ENCODE measurements at places on chromosomes 16 and 17.
A peak's percentile ranks its signal among the peaks of the same experiment; 100 is the strongest.

DNA sequence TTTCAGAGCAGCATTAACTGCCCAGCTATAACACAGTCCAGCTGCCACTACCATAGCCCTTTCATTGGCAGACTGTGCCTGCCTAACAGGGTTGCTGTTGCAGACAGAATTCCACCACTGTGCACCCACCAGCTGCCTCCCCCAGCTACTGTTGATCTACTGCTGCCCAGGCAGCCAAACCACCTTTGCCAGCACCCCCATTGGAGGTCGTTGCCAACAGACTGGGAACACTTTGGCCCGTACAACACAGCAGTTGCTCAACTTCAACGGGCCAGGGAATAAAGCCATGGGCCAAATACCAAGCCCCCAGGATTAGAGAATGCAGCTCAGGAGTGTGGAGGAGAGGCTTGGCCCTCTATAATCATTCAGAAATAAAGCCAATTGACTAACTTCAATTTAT is 473.6 kb downstream of the CDH11 start:
- no peak for DNase-seq

DNA sequence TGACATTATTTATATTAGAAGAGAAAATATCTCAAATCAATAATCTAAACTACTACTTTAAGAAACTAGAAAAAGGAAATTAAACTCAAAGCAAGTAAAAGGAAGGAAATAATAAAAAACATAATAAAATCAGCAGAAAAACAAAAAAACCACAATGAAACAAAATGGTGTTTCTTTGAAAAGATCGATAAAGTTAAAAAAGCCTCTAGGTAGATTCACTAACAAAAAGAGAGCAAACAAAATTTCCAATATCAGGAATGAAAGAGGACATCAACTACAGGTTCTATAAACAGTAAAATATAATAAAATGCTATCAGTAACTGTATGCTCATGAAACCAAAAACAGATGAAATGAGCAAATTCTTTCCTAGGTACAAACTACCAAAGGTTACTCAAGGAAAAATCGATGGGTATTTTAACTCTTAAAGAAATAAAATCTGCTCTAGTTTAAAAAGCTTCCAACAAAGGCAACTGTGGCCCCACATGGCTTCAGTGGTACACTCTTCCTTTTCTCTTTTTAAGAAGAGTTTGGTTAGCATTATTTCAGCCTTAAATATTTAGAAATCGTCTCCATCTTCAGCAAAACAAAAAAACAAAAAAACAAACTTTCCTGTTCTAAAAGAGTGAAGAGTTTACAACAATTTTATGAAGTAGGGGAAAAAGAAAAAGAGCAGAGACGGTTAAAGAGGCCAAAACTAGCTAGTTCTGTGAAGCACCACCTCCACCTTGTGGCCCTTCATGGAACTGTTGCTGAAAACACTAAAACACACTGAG is 102.2 kb downstream of the TRIM37 start:
- DNase-seq: peak; percentile 54

DNA sequence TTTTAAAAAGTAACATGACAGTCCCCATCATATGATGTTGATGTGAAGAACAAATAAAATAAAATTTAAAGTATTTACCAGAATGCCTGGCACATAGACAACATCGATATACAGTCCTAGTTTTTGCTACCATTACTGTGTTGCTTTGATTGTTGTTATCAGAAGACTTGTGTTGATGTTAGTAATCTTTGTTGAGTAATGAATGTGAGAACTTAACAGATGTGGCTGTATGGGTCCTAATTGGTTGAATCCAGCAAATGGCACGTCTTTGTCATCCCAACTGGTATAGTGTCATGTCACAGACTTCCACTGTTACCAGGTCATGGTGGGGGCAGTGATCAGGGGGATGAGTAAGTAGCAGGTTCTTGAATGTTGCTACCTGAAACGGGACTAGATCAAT is 1151.4 kb upstream of the CDH8 start:
- no peak for DNase-seq

DNA sequence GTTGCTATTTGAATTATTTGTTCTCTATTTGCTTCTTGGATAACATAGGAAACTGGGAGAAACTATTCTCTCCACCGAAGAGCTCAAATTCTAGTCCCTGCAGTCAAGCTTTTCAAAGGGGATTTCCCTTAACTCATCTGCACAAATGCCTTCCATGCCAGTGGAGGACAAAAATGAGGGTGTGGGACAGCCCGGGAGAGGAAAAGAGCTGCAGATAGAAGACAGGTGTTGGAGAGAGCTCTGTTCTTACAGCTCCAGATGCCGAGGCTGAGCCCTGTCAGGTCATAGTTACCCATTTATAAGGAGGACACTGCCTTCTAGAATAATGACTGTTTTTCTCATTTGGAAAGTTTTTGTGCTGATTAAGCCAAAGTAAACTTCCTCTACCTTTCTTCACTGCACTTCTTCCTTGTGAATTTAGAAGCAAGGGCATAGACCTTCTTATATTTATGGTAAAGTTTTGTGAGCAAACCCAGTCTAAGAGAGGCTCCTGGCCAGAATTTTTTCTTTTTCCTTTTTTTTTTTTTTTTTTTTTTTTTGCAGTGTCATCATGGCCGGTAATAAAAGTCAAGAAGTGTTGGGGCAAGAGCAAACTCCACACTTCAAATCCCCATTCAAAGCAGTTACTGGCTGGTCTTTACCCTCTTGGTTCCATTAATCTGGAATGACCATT is 177.2 kb downstream of the ABCC12 start:
- DNase-seq: no peak

- no peak for DNase-seq
Measured at GRCh38 chr17:77962348-77962747, 3.8 kb downstream of the TNRC6C start.
